Activated CD4-positive, alpha-beta memory T cell treated with anti-CD3 and anti-CD28 coated beads for 36 hours (primary cell): ENCODE measurements at places on chromosomes 5 and 9.

- no peak overlapping the region for H3K4me3 ChIP-seq
- no peaks in the 10 kb centered on the region for H3K27me3 ChIP-seq
- H3K4me1 ChIP-seq: peaks cover 24% of the 10 kb centered on the region
- peaks cover 27% of the 10 kb centered on the region for H3K36me3 ChIP-seq
Observed at GRCh38 chr9:136721339-136722092, 9.1 kb downstream of the DIPK1B start.

GRCh38 chr9:6054280-6055099 lies 39.1 kb upstream of the RANBP6 start:
- H3K4me3 ChIP-seq: no peak overlapping the region
- H3K27me3 ChIP-seq: no peaks in the 10 kb centered on the region
- H3K36me3 ChIP-seq: no peaks in the 10 kb centered on the region
- peaks cover 7% of the 10 kb centered on the region for H3K4me1 ChIP-seq

DNA sequence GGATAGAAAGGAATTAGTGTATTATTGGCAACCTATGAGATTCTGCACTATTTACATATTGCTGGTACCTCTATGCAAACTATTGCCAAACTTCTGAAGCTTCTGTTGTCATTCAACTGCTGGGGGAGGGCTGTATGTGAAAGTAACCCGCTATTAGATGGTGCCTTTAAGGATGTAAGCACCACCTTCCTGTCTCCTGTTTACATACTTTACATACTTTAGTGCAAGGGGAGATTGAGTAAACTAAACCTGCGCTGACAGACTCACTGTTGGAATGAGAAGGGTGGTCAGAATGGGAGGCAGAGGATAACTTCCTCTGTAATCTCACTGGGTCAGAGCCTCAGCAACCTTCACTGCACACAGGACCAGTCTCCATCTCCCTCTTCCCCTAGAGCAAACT lies 123.8 kb downstream of the NR3C1 start:
- no peak overlapping the region for H3K27ac ChIP-seq
- peaks cover 35% of the 10 kb centered on the region for H3K36me3 ChIP-seq
- no peaks in the 10 kb centered on the region for H3K27me3 ChIP-seq
- no peak overlapping the region for H3K4me3 ChIP-seq
- peaks cover 2% of the 10 kb centered on the region for H3K4me1 ChIP-seq

GRCh38 chr9:136489731-136490130 lies 6.9 kb upstream of the SEC16A start:
- H3K36me3 ChIP-seq: no peaks in the 10 kb centered on the region
- H3K4me1 ChIP-seq: peaks cover 2% of the 10 kb centered on the region
- no peak overlapping the region for H3K27ac ChIP-seq
- H3K4me3 ChIP-seq: no peak overlapping the region

- H3K4me3 ChIP-seq: no peak overlapping the region
- H3K27ac ChIP-seq: no peak overlapping the region
- no peaks in the 10 kb centered on the region for H3K4me1 ChIP-seq
- H3K36me3 ChIP-seq: no peaks in the 10 kb centered on the region
- no peak for DNase-seq
Observed at GRCh38 chr9:70784456-70784855, 337.0 kb downstream of the TRPM3 start.

DNA sequence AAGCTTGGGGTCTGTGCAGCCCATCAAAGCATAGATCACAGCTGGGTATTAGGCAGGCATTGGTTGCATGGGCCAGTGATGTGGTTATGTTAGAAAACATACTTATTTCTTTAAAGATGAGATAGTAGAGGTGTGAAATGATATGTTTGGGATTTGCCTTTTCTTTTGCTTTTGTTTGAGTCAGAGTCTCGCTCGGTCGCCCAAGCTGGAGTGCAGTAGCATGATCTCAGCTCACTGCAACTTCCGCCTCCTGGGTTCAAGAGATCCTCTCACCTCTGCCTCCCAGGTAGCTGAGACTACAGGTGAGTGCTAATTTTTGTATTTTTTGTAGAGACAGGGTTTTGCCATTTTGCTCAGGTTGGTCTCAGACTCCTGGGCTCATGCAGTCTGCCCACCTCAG lies 84.8 kb downstream of the PDE6A start:
- H3K4me1 ChIP-seq: peaks cover 9% of the 10 kb centered on the region
- no peaks in the 10 kb centered on the region for H3K36me3 ChIP-seq
- DNase-seq: no peak

GRCh38 chr5:167743695-167744464 lies 547.6 kb upstream of the WWC1 start:
- H3K36me3 ChIP-seq: no peaks in the 10 kb centered on the region
- no peak overlapping the region for H3K27ac ChIP-seq
- H3K4me3 ChIP-seq: no peak overlapping the region
- H3K27me3 ChIP-seq: peaks cover 1% of the 10 kb centered on the region

DNA sequence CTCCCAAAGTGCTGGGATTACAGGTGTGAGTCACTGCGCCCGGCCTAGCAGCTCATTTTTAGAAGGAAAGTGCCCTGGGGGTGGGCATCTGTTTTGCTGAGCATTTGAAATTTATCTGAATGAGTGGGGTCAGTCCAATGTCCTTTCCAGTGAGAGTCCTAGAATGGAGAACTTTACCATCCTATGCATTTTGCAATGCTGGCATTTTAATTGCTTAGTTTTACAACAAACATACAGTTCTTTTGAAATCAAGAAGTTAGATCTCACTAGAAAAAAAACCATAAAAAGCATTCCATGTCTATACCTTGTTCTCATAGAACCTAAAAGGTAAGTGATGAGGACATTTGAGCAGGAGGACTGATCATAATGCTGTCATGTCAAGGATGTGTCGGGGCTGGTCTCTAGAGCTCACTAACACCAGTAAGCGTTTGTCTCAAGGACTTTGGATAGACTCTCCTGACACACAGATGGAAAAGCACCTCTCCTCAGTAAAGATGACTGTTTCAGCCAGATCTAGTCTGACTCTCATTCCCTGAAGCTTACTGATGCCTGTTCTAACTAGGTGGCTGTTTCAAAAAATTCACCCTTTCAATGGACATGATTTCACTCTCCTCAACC lies 83.9 kb downstream of the DCP2 start:
- H3K27ac ChIP-seq: no peak overlapping the region
- peaks cover 23% of the 10 kb centered on the region for H3K4me1 ChIP-seq
- H3K36me3 ChIP-seq: no peaks in the 10 kb centered on the region
- no peak overlapping the region for H3K4me3 ChIP-seq
- no peaks in the 10 kb centered on the region for H3K27me3 ChIP-seq

DNA sequence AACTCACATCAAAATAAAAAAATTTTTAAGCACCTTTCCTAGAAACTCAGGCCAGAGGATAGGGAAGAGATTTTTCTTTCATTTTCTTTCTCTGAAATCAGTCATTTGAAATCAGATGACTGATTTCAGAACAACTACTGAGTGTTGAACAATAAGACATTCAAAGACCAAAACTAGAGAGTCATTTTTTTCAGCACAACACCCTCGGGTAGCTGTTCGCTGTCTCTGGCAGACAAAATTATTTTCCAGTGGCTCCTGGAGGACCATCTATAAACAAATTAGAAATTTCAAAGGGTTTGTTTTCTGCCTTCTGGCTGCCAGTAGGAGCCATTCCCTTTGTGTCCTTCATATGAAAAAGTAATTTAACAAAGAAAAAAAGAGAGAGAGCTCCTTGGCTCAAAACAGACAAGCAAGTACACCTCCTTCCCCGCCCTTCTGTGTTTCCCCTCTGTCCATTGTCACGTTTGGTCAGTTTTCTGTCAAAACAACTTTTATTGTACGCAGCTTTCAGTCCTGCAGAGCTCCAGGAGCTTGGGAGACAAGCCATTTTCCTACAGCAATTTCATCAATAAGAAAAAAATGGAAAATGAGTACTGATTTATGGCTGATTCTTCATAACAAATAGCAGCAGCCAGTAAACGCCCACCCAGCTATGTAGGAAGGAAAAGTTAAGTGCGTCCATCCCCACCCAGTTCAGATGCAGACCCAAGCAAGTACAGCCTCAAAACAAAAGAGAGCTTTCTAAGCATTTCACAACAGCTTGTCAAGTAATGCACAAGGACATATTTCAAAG lies 405.2 kb downstream of the ZNF608 start:
- no peak overlapping the region for H3K4me3 ChIP-seq
- no peaks in the 10 kb centered on the region for H3K4me1 ChIP-seq
- no peak overlapping the region for H3K27ac ChIP-seq
- no peaks in the 10 kb centered on the region for H3K36me3 ChIP-seq
- no peaks in the 10 kb centered on the region for H3K27me3 ChIP-seq

- peaks cover 4% of the 10 kb centered on the region for H3K4me1 ChIP-seq
- no peaks in the 10 kb centered on the region for H3K27me3 ChIP-seq
- H3K27ac ChIP-seq: no peak overlapping the region
- no peak for DNase-seq
- H3K4me3 ChIP-seq: no peak overlapping the region
Observed at GRCh38 chr9:71863631-71864030, 47.4 kb downstream of the ABHD17B start.

- no peaks in the 10 kb centered on the region for H3K27me3 ChIP-seq
- no peaks in the 10 kb centered on the region for H3K4me1 ChIP-seq
- no peaks in the 10 kb centered on the region for H3K36me3 ChIP-seq
Observed at GRCh38 chr9:108534741-108535140, 321.0 kb downstream of the ACTL7B start.

- H3K27ac ChIP-seq: no peak overlapping the region
- no peak for DNase-seq
- H3K4me1 ChIP-seq: peaks cover 24% of the 10 kb centered on the region
Observed at GRCh38 chr9:4293293-4293941, 6.5 kb downstream of the GLIS3 start.

- DNase-seq: no peak
- no peaks in the 10 kb centered on the region for H3K27me3 ChIP-seq
- H3K4me1 ChIP-seq: peaks cover 10% of the 10 kb centered on the region
- no peak overlapping the region for H3K4me3 ChIP-seq
- peaks cover 6% of the 10 kb centered on the region for H3K36me3 ChIP-seq
Observed at GRCh38 chr9:111740739-111741138, 54.0 kb downstream of the SHOC1 start.

DNA sequence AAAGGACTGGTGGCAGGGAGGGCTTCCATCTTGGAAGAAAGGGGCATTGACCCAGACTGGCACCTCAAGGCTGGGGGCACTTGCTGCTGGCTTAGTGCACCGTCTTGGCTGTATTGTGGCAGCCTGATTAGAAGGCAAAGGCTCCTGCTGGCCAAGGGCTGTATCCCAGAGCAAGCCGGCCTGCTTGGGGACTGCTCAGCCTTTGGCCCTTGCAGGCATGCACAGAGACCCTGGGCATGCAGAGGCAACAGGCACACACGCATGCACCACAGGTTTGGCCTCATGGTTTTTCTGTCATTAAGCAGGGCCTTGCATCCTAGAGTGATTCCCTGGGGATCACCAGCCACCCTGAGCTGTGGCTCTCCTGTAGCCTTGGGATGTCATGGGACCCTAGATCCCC lies 29.0 kb downstream of the PITX1 start:
- no peak overlapping the region for H3K4me3 ChIP-seq
- H3K27ac ChIP-seq: no peak overlapping the region
- H3K27me3 ChIP-seq: no peaks in the 10 kb centered on the region
- H3K4me1 ChIP-seq: no peaks in the 10 kb centered on the region
- no peak for DNase-seq
- peaks cover 2% of the 10 kb centered on the region for H3K36me3 ChIP-seq

DNA sequence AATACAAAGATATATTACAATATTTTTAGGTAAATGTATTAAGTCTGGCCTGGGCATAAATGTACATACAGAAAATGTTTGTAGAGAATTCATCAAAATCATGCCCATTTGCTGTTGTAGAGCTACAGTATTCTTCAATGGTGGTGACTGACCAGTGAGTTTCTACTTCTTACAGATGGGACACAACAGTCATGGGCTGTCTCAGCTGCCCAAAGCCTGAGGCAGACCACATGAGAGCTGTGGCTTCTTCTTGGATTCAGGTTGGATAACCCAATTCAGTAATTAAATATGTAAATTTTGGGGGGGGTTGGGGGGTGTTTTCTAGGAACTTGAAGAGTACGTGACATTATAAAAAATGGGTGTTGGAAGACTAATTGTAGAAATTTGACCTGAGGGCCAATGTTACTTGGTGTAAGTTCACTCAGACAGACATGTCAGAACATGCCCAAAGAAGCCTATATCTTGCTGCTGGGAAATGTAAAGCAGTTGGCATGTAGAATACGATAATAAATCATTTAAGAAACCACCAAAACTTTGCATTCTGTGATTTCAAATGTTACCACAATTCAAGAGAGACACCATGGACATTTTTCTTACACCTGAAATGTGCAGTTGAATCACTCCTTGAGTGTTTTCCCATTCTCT lies 17.9 kb downstream of the STARD4 start:
- DNase-seq: no peak
- no peaks in the 10 kb centered on the region for H3K27me3 ChIP-seq
- H3K36me3 ChIP-seq: peaks cover 24% of the 10 kb centered on the region
- no peak overlapping the region for H3K4me3 ChIP-seq
- H3K4me1 ChIP-seq: peaks cover 13% of the 10 kb centered on the region

DNA sequence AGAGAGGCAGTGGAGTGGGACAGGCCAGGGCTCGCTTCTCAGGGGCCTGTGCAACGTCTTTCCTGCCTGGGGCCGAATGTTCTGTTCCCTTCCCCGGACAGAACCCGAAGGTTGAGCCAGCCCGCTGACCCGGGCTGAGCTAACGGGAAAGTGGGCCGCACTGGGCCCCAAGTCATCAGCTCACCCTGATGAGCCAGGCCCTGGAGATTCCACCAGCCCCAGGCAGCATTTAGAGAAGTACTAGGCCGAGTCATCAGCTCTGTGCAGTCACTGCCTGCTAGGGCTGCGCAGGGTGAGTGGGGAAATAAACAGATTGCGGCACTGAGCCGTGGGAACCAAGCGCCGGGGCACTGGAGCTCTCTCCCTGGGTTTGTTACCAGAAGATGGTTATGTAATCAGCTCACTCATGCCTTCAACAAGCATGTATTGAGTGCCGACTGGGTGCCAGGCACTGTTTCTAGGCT lies 29.1 kb upstream of the DUSP1 start:
- no peak overlapping the region for H3K4me3 ChIP-seq
- H3K36me3 ChIP-seq: no peaks in the 10 kb centered on the region
- no peaks in the 10 kb centered on the region for H3K27me3 ChIP-seq
- H3K27ac ChIP-seq: no peak overlapping the region
- peaks cover 17% of the 10 kb centered on the region for H3K4me1 ChIP-seq
- no peak for DNase-seq

- no peaks in the 10 kb centered on the region for H3K27me3 ChIP-seq
- H3K4me1 ChIP-seq: peaks cover 35% of the 10 kb centered on the region
- no peak overlapping the region for H3K27ac ChIP-seq
- H3K36me3 ChIP-seq: peaks cover 27% of the 10 kb centered on the region
- no peak for DNase-seq
- peak overlapping the region; percentile 97 for H3K4me3 ChIP-seq
Observed at GRCh38 chr5:6634306-6634705, 1.1 kb downstream of the SRD5A1 start.
